ENCODE measurements at places on chromosomes 11 and 22. TPM values are rescaled to one million over a fixed set of nuclear protein-coding genes. Genes with fewer than 3 reads are reported as not detected.

GRCh38 chr11:1120532-1121330, 37.0 kb upstream of the MUC5AC start:
- no peak for DNase-seq

DNA sequence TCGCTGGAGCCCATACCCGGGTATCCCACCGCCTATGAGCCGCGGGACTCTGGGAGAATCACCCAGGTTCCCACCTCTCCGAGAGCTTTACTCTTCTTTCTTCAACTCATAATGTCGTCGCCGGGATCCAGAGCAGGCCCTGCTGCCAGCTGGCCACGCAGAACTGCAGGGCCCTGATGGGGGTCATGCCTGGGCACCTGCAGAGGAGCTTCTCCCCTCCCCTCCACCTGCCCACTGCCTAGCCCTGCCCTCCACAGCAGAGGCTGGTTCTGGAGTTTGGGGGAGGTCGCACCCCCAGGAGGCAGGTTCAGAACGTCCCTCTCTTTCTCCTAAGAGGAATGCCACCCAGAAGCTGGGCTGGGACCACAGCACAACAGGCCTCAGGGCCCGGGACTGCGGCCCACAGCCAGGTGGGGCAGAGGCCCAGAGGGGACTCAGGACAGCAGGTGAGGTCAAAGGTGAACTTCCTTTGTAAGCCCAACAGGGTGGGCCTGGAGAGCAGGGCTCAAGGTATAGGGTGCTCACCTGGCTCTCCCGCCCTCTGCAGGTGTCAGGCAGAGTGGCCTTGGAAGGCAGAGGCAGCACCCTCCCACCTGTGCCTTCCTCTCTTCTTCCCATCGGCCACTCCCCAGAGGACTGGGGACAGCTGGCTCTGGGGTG, 1.9 kb downstream of the SLC25A45 start:
- no peak for DNase-seq

- no peak for DNase-seq
Measured at GRCh38 chr22:26892166-26893041, 235.0 kb downstream of the MIAT start.

- no peak for DNase-seq
Measured at GRCh38 chr11:76209375-76209972, 3.2 kb upstream of the WNT11 start.

DNA sequence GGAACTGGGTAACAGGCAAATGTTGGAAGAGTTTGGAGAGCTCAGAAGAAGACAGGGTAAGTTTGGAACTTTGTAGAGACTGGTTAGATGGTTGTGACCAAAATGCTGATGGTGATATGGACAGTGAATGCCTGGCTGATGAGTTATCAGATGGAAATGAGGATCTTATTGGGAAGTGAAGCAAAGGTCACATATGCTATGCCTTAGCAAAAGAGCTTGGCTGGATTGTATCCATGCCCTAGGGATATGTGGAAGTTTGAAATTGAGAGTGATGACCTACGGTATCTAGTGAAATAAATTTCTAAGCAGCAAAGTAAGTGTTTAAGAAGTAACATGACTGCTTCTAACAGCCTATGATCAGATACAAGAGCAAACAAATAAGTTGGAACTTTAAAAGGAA, 17.8 kb downstream of the BBOX1 start:
- no peak for DNase-seq

- no peak for DNase-seq
Measured at GRCh38 chr22:47762141-47762540, 999.7 kb downstream of the TBC1D22A start.

- no peak for DNase-seq
Measured at GRCh38 chr11:64364435-64364834, 5.5 kb downstream of the RPS6KA4 start.

DNA sequence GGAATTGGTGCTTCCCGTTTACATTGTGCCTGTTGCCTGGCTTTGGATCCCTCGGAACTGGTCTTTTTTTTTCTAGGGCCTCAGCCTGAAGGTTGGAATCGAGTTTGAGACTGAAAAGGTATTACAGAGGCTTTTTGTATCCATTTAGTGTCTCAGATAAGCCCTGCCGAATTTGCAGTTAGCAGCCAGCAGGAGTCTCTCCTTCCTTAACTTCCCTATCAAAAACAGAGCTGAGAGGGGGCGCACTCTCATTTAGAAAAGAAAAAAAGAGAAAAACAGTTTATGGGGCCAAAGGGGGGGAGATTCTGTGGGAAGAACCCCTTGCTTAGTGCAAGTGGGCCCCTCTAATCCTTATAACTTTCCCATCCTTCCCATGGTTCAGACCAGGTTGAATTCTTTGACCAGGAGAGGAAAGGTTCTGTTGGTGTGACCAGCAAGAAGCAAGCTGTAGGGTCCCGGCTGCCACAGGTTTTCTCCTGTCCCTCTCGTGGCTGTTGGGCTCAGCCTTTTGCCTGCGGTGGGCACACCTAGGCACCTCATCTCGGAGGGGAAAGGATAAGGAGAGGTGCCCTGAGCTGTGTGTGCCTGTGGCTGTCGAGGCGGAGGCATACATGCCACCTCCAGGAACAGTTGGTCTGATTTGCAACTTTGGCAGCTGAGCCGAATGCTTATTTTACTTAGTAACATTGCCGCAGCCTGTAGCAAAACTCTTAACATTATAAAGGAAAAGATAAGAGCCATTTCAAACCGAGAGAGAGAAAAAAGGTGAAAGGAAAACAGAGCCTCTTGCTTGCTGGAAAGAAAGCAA, 565.0 kb upstream of the CNTN5 start:
- DNase-seq, result no peak

DNA sequence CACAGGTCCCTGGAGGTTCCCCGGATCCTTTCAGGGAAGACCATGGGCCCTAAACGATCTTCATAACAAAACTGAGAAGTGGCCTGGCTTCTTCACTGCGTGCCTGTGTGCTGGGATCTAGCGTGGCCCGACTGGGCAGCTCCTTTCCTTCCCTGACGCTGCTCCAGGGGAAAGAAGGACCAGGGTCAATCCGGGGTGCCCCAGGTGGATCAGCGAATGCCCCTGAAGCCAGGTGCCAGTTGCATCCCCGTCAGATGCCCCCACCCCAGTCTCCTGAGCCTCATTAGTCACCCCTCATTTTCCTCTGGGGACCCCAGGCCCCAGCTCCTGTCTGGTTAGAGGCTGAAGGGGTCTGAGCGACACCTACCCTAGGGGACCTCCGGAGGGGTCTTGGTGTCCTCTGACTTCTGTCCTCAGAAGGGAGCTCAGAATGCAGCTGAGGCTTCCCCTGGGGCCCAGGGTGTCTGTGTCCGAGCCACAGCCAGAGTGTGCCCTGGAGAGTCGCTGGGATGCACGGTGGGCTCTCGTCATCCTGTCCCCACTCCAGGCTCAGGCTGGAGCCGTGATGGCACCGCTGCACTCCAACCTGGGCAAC, 18.7 kb upstream of the MUC6 start:
- no peak for DNase-seq

DNA sequence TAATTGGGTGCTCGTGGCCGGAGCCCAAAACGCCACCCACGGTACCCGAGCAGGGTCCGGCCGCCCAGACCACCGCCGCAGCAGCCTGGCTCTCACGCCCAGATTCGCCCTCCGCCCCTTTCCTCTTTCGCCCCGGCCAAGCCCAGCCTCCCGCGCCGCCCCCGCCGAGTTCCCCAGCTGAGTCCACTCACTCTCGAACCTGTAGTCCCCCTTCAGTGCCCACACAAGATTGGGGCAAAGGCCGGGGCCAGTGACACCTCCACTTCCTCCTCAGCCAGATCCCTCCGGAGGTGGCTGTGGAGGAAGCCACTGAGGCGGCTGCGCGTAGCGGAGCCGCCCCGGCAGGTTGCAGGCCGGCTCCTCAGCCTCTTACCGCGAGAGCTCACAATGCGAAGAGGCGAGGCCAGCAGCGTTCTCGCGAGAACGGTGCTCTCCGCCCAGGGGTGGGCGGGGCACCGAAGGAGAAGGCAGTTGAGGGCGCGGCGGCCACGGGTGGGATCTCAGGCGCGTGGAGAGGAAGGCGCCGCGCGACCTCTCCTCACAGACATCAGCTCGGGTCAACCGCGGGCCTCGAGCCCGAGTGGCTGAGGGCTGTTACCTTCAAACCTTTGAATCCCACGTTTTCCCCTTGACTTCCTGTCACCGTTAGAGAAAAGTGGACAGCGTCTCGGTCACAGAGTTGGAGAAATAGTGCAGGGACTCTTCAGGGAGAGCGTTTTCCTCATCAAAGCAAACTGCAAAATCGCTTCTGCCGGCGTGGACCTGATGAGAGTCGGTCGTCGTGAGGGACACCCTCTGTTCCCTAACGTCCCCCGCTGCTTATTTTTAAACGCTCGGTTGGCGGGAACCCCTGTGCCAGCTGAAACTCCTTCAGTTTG, at the start of gene BTBD10:
TSS of gene BTBD10 (minus strand) at position 322 of the 878 bp plus-strand sequence. CDS start 18,098 bp downstream, outside the sequence.
- DNase-seq, result peak; percentile 93

DNA sequence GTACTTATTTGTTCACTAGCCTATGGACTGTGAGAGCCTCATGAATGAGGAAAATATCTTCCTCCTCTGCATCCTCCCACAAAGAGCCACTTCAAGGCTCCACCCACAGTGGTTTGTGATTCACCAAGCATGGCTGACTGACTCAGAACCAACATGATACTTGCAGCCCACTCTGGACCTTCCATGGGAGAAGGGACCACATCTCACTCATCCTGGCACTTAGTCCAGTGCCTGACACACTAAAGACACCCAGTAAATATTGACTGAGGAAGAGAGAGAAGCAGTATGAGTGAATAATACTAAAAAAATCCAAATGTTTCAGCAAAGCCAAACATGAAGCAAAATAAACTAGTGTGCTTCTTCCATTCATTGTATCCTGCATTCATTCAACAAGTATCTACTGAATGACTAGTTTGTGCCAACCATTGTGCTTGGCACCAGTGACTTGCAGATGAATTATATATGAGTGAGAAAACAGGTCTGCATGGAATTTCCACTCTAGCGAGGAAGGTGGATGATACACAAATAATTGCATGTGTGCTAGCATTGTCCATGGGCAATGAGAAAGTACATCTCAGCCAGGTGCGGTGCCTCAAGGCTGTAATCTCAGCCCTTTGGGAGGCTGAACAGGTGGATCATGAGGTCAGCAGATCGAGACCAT, 54.9 kb upstream of the BLID start:
- DNase-seq, result no peak

DNA sequence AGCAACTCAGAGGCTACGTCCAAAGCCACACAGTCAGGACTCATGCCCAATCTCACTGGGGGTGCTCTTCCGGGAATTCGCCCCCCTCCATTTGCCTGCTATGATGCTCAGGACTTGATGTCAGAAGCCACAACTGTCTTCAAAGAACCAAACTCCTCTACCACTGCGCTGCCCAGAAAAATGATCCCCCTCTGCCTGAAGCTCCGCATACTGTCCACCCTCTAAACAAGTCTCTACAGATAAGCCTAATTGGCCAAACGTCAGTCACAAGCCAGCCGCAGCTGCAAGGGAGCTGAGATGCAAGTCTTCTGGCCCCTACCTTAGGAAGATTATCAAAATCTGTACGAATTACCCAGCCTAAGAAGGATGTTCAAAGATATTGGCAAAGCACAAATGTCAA, 294.6 kb downstream of the BUD13 start:
- DNase-seq, result no peak

GRCh38 chr11:76162336-76163288, 43.7 kb downstream of the WNT11 start:
- DNase-seq, result no peak

DNA sequence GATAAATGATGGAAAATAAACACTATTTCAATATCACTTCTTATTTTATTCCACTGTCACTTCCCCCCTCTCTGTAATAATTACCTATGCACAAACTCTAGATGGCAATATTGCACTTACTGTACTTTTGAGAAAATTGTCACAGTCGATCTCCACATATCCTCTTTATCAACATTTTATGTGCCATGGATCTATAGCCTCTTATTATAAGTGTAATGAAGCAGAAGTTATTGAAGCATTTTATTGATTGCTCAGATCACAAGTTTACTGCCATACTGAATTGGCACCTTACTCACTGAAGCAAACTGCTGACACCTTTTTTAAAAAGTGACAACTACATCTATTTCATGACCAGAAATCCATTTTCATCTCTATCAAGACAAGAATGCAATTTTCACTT, 133.4 kb downstream of the DCDC1 start:
- no peak for DNase-seq

SYVN1 gene
- 66.3 TPM for total RNA-seq

OTOG gene
- not detected for total RNA-seq

ENTHD1 gene
- not detected for total RNA-seq
